GM12891 (cell line): ENCODE measurements at places on chromosomes 5 and 9.

DNA sequence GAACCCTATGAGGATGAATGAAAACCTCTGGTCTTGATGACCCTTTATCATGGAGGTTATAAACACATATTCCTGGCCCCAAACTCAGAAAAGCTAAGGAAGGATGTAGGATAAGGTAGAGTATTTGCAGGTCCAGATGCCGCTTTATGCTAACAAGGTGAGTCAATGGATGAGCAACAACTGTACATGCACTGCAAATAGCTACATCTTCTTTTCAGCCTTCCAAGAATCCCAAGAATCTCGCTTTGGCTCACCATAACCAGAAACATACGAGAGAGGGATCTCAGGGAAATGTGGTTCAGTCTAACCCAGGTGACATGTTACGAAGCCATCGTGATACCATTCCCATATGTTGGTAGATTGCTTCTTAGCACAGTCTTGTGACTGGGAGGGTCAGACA lies 152.3 kb upstream of the ANKH start:
- no peak for DNase-seq

- no peak for DNase-seq
These were observed 296.7 kb upstream of the MEF2C start for GRCh38 chr5:89179731-89180130.

DNA sequence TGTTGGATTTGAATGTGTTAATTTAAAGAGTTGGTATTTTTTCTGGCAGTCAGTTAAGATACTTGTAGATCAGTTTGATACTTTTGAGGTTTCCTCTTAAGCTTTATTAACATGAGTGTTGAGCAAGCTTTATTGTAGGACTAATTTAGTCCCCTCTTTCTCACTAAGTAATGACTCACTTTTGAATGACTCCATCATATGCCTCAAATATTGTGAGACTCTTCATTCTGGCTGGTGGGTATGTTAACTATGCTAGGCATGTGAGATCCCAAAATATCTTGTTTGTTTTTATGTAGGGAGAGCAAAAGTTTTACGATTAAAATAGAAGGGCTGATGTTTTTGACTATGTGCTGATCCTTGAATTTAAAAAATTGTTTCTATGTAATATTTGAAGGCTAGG lies 355.7 kb downstream of the IZUMO3 start:
- DNase-seq = no peak

DNA sequence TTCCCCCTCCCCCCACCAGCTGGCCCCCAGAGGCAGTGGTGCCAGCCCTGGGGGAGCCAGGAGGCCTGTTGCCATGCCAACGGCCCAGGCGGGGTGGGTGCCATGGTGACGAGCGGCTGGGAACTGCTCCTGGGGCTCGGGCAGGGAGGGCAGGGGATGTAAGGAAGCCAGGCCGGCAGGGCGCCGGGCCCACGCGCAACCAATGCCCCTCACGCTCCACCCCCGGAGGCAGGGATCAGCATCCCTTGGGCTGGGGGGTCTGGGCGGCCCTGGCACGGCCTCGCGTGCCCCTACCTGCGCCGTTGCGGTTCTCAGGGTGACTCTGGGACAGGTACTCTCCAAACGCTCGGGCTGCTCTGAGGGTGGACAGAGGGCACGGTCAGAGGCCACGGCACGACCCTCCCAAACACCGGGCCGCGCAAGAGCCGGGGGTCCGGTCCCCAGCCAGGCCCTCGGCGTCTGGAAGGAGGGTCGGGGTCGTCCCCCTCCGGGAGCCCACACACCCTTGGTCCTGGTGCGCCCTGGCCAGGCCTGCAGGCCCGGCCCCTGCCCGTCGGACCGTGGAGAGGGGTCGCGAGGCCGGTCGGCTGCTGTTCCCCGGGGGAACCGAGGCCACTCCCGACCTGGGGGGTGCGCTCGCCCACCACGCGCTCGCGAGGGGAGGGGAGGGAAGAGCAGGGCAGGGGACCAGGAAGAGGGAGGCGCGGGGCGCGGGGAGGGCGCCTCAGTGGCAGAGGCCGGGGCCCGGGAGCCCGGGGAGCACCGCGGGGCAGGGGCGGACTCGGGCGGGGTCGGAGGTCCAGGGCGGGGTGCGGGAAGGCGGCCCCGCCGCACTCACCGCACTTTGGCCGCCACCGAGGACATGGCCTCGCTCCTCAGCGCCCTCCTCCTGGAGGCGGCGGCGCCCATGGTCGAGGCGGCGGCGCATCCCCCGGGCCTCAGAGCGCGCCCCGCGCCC lies 661 bp downstream of the NSMF start:
- no peak for DNase-seq

GRCh38 chr5:87347841-87348240 lies 64.9 kb downstream of the CCNH start:
- no peak for DNase-seq

GRCh38 chr9:95365766-95366165 lies 48.3 kb upstream of the FANCC start:
- DNase-seq = no peak

DNA sequence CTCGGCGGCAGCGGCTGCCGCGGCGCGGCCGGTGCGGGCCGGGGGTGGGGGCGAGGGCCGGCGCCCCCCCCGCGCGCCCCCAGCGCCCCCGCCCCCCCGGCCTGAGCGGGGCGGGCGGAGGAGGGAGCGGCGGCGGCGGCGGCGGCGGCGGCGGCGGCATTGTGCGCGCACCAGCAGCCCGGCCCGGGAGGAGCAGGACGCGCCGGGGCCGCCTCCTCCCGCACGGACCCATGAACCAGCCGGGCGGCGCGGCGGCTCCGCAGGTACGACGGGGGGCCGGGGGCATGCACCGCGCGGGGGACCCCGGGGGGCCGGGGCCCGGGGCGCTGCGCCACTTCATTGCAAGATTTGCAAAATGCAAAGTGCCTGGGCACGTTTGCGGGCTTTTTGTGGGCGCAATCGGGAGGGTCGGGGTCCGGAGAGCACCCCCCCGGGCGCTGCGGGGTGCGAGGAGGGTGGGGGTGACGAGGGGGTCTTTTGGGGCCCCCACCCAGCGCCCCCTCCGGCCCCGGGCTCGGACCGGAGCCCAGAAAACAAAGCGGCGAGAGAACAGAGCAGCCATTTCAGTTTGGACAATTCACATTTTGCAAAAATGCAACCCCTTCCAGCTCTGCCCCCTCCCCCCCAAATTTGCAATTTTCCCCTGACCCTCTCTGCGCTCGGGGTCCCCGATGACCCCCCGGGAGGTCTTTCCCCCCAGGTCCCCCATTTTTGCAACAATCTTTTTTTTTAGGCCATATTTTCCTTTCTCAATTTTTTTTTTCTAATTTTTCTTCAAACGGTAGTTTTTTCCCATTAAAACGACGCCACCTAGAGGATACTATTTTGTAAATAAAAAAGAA lies at the start of gene ZNF618:
Gene ZNF618 (plus strand): TSS at position 159 of the 842 bp plus-strand sequence. CDS start 72 bp downstream, at position 231.
- peak; percentile 50 for DNase-seq

GRCh38 chr5:1005249-1005851 lies 3.3 kb upstream of the NKD2 start:
- DNase-seq = no peak

- no peak for DNase-seq
These were observed 11.7 kb upstream of the SPINK14 start for GRCh38 chr5:148156609-148157008.

GRCh38 chr5:174378121-174378874 lies 332.8 kb downstream of the NSG2 start:
- DNase-seq = no peak

GRCh38 chr5:10464173-10464572 lies 22.5 kb downstream of the ROPN1L start:
- no peak for DNase-seq

DNA sequence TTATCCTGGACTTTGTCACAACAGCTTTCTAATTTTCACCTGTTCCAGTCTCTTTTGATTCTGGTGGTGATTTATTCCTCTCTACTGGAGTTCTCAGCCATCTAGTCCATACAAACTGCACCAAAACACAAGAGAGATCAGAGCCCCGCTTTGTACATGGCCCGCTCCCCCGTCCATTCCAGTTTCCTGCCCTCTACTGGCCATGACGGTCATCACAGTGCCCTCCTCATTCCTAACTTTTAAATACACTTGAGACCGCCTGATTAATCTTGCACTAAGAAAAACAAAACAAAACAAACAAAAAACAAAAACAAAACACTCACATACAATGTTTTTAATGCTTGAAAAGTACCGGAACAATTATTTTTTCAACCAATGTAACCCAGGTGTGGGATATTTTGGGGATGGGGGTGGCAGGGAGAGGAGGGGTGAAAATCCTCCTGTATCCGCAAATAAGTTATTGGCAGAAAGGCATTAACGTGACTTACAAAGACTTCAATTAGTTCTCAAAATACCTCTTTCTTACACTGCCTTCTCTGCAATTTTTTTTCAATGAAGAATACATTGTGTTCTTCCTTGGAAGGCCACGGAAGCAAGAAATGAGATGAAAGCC lies 84.8 kb upstream of the PAM start:
- peak; percentile 10 for DNase-seq

- no peak for DNase-seq
These were observed 647.4 kb upstream of the SGCD start for GRCh38 chr5:155679530-155679929.

DNA sequence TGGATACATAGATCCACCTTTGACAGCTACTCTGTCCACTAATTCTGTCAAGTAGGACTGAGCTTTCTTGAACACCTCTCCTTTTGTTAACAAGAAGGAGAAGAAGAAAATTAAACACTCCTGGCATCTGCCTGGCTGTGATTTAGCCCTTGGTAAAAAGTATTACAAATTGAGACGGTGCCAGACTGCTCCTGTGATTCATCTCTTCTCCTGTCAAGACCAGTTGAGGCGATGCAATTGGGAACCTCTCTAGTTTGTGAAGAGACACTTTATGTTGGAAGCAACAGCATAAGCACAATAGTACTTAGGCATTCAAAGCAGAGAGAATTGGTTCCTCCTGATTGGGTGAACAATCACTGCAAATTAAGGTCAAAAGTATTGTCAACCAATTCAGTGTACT lies 72.7 kb downstream of the GHR start:
- no peak for DNase-seq

DNA sequence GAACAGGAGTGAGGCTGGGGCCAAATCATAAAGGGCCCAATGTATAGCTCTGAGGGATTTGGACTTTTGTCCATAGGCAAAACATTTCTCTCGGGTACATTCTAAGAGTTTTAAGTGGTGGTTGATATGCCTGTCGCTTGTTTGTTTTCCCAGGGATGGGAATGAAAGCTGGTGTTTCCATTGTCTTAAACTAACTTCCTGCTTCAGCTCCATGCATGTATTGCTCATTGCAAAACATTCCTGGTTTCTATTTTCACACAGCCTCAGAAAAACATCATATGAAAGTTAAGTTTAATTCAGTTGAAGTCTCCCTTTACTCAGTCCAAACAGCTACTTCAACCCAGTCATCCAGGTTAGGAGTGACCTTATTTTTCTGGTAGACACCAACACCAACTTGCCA lies 235.0 kb downstream of the ACTL7B start:
- no peak for DNase-seq

GRCh38 chr5:4981608-4982007 lies 158.5 kb upstream of the ADAMTS16 start:
- DNase-seq = no peak

DNA sequence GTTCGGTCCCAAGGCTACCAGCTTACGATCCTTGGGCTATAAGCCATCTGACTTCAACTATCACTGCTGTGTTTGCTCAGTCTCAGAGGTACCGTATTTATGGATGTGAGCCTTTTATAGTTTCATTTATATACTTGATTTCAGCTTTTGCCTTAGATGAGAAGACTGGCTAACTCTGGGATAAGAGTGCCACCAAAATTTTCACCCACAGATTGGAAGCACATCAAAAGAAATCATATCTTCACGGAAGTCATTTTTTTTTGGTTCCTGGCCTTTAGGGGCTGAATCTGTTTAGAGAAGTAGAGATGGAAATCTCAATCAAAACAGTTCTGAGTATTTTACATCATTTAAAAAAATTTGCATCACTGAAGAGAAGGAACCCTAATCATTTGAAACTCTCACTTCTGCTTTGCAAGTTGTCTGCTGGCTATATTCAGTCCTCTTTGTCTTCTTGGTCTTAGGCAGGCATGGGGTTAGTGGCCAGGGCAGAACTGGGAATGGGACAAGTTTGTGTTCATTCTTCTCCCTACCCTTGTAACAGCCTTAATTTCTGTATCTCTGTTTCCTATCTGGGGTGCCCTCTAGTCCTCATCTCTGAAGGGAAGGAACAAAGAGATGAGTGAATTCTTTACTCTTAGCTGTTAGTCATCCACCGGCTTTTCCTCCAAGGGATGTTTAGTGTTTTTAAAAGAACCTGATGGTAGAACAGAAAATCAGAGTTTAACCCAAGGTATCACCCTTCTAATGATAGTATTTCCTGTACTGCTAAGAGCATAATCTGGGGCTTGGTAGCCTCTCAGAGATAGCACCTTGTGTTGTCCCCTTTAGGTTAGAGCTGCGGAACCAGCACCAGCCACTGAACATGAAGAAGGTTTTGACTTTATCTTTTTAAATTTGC lies 14.1 kb upstream of the TNFAIP8 start:
- DNase-seq = no peak

GRCh38 chr5:2685651-2686272 lies 65.7 kb downstream of the IRX2 start:
- no peak for DNase-seq

GRCh38 chr9:21153336-21154017 lies 11.8 kb upstream of the IFNW1 start:
- no peak for DNase-seq

GRCh38 chr5:65055938-65056337 lies 287.2 kb downstream of the CWC27 start:
- no peak for DNase-seq

DNA sequence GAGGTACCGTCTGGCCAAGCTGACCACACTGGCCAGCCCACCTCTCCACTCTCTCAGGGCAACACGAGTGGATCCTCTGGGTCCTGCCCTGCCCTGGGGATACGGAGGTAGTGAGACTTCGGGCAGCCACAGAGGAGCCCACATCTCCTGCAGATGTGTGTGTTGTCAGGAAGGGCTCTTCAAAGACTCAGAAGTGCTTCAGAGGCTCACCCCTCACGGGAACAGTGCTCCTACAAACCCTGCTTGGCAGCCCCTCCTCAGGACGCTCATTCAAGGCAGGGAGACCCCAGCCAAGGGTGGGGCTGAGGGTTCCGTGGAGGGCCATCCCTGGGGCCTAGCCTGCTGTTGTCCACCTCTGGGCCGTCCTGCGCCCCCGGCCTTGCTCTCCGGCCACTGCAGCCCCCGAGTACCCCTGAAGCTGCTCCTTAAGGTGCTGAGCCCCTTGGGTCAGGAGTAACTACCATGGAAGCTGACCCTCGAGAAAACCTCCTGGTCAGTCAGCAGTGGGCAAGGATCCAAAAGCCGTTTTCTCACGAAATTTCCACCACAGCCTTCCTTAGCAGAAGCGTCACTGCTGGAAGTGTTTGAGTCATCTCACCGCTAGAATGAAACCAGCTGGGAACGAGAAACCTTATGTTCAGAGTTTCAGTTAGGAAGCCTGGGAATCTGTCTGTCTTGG lies 23.2 kb upstream of the LRRC14B start:
- no peak for DNase-seq

DNA sequence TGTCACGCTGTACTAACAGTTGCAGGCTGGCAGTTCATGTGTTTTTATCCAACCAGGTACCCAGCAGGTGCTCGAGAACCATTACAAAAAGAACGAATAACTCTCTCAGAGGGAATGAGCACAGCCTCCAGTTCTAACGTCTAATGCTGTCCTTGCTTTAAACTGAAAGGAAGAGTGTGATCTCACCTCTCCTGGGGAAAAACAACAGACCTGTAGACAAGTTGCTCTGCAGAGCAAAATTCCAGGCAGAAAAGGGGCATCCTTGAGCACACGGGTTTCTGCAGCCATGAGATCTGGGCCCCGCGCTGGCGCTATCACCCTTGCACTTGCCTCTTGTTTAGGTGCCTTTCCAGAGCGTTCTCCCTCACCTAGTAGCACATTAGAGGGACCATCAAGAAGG lies 92.5 kb upstream of the DNAH5 start:
- no peak for DNase-seq
